ENCODE measurements at places on chromosomes 12 and 14.

DNA sequence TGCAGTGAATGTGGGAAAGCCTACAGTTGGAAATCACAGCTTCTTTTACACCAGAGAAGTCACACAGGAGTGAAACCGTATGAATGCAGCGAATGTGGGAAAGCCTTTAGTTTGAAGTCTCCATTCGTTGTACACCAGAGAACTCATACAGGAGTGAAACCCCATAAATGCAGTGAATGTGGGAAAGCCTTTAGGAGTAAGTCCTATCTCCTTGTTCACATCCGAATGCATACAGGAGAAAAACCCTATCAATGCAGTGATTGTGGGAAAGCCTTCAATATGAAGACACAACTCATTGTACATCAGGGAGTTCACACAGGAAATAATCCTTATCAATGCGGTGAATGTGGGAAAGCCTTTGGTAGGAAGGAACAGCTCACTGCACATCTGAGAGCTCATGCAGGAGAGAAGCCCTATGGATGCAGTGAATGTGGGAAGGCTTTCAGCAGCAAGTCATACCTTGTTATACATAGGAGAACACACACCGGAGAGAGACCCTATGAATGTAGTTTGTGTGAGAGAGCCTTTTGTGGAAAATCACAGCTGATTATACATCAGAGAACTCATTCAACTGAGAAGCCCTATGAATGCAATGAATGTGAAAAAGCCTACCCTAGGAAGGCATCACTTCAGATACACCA is 24.6 kb downstream of the ZNF26 start:
- no peak for DNase-seq

DNA sequence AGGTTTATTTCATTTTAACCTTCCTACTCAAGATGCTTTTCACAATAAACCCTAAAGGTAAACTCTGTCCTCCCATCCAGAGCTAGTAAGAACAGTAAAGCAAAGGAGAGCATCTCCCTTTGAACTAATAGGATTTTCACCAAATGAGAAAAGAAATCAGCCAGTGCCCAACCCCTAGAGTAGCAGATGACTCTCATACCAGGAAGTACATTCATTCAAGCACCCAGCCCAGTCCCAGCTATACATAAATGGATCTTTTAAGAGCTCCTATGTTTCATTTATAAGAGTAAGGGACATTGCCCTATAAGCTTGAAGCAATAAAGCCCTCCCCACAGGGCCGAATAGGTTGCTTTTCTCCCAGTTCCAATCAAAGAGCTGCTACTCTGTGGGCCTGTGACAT is 7.6 kb downstream of the BAZ2A start:
- DNase-seq: no peak

- no peak for DNase-seq
Measured at GRCh38 chr12:39459027-39459434, 16.1 kb upstream of the KIF21A start.

GRCh38 chr14:69613312-69614073 is 2.1 kb downstream of the SUSD6 start:
- DNase-seq: no peak

DNA sequence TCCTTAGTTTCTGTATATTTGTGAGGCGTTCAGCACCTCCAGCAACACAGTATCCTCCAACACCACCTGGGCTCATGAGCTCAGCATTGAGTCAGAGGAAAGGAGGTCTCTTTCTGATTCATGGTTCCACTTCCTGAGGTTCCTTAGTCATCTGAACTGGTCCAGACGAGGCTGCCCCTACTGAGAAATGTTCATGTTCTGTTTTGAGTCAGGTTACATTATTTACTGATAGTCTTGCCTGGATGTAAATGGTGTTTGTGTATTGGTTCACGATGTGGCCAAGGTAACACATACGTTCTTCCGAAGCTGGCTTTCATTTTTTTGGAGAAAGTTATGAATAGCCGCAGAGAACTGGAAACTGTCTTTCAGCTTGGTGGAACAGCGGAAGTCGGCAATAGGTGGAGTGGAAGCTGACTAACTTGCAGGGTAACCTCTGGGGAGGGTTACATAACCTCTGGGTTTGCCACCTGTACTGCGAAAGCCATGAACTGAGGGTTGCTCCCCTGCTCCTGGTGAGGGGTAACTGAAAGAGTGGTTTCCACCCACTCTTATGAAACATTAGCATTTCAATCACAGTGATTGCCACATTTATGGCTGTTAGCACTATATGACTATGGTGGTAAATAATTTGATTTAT is 42.2 kb upstream of the MANSC4 start:
- DNase-seq: peak; percentile 35

- no peak for DNase-seq
Measured at GRCh38 chr12:116160231-116160630, 117.3 kb downstream of the MED13L start.

- DNase-seq: no peak
Measured at GRCh38 chr12:7479771-7480170, 23.8 kb downstream of the CD163 start.

GRCh38 chr12:82672811-82673495 is 13.8 kb upstream of the TMTC2 start:
- no peak for DNase-seq

GRCh38 chr12:79063258-79063657 is 198.7 kb downstream of the SYT1 start:
- DNase-seq: no peak

DNA sequence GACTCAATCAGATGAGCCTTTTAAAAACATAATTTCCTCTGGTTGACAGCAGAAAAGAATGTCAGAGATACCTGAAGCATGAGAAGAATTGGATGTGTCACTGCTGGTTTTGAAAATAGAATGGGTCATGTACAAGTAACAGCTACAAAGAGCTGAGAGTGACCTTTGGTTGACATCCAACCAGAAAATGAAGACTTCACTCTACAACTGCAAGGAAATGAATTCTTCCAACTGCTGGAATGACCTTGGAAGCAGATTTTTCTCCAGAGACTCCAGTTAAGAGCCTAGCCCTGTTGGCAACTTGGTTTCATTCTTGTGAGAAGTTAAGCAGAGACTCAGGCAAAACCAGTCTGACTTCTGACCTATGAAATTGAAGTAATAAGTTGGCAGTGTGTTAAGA is 505.9 kb downstream of the SLC16A7 start:
- no peak for DNase-seq

DNA sequence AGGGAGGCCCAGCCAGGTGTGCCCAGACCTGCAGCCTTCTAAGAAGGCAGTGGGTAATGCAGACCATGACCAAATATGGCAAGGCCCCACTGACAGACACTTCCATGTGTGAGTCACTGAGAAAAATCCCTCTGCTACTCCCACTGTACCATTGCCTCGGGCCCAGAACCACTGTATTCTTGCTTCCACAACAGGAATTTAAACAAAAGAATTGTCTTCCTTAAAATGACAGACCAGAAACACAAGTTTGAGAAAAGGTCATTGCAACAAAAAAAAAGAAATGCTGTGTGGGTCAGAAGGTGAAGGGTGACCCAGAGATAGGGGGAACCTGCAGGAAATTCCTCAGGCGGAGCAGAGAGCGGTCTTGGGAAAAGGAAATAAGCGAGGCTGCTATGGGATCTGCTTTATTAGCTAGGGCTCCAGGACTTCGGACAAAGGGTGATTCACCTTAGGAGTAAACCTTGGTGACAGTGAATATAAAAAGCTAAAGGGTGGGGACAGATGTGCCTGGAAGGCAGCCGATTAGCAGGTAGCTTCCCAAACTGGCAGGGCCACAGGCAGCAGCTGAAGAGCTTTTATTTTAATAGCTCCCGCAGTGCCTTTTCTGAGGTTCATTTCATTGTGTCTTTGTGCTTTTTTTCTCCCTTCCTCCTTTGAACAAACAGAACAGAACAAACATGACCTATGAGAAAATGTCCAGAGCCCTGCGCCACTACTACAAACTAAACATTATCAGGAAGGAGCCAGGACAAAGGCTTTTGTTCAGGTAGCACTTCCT is 185.3 kb upstream of the BCL2L14 start:
- no peak for DNase-seq

GRCh38 chr12:121346747-121347146 is 5.5 kb downstream of the ANAPC5 start:
- DNase-seq: no peak

DNA sequence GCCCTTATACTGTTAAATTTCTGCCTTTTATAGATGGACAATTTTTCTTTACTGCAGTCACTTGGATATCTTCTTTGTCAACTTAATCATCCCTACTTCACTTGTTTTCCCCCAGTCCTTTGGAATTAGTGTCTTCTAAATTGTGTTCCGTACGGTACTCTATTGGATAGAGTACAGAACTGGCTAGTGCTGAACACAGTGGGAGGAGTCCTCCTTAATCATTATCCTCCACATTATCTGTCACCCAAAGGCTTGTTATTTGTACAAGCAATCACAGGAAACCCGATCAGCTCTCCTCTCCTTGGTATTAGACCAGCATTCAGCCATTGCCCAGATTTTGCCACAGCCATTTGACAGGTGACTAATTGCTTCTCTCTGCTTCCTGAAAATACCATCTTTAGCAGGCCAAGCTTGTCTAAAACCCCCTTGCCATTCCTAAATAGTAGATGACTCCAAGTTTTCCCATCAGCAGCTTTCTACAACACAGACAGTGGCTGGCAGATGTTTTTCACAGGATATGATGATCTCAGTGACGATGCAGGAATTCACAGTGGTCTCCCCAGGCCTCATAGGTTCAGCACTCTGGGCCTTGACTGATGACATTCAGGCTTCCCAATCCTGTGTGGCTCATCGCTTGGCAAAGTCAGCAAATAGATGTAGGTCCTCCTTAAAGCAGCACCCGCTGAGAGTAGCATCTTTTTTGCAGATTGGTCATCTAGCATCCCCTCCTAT is 216.0 kb upstream of the RGS6 start:
- DNase-seq: no peak

DNA sequence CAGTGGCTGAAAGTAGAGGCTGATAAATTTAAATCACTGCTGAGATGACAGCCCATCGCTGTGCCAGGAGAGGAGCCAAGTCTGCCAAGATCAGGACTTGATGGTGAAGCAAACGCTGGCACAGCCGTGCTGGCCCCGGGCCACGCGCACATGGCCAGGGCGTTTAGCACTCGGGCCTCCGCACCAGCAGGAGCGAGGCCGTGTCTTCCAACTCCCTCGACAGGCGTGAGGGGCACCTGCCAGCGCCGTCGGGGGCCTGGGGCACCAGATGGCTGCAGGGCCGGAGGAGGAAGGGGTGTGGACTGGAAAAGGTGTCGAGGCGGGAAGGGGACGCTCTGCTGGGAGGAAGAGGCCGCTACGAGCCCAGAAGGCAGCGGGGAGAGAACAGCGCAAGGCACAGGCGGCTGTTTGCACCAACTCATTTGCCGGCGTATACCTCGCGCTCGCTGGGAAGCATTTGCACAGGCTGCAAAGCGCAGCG is 29.5 kb downstream of the RIMBP2 start:
- DNase-seq: no peak

- DNase-seq: no peak
Measured at GRCh38 chr12:828726-829395, 76.5 kb downstream of the WNK1 start.

DNA sequence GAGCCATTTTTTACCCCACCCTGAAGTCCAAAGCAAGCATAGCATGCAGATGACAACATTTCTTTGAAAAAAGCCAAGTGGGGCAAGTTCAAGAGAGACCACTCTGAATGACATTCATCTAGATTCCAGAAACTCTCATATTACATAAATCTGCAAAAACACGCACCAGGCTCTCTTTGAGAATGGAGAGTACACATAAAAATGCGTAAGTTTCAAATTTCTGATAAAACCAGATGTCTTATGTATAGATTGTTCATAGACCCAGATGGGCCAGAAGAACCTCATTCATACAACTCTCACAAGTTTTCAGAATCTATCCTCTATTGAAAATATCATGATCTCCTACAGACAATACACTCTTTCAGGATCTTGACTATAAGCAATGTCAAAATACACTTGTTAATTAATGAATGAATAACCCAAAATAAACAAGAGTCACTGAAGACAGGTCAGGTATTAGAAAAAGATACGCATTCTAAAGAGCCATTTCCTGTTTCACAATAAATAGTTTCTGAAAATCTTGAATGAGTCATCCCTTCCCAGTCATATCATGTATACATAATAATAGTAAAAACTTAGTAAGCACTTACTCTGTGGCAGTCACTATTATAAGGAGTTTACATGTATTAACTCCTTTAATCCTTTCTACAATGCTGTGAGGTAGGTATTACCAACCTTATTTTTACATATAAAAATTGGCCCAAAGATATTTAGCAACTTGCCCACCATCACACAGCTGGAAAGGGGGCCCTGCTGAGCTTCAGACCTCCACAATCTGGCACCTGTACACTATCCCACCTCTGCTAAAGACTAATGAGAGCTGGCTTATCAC is 72.0 kb downstream of the PPP2R5E start:
- DNase-seq: no peak

DNA sequence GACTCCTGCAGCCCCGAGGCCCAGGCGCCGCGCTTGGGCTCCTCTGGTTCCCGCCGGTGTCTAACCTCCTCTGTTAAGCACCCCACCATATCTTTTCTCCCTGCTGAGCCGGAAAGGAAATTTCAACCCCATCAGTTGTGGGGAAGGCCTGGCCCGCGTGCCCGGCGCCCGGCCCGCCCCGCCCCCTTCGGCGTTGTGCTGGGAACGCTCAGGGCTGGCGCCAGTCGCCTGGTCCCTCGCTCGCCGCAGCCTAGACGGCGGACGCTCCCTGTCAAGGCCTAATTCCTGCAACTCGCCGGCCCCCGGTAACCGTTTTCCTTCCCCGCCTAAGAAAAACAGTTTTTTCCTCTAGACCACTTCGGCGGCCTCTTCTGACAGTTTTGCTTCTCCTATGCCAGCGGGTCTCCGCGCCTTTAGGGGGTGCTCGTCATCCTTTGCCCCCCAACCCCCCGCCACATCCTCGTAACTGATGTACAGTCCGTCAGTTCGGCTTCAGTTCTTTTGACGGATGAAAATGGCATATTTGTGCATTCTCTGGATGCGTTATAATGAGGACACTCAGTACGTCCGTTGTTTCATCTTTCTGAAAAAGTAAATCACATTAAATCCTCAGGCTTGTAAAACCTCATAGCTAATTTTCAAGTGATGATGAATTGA is 506 bp upstream of the NAP1L1 start:
- DNase-seq: no peak

- DNase-seq: no peak
Measured at GRCh38 chr12:87520968-87521367, 508.2 kb downstream of the C12orf50 start.

- DNase-seq: no peak
Measured at GRCh38 chr12:107464644-107465043, 221.0 kb upstream of the PWP1 start.

- no peak for DNase-seq
Measured at GRCh38 chr14:102819747-102820330, 42.6 kb downstream of the TRAF3 start.

- no peak for DNase-seq
Measured at GRCh38 chr12:50006754-50007442, 18.4 kb downstream of the RACGAP1 start.

- no peak for DNase-seq
Measured at GRCh38 chr12:116878567-116879508, 2.4 kb downstream of the HRK start.
